ENCODE measurements at places on chromosomes 2 and 18. TPM values are rescaled to one million over a fixed set of nuclear protein-coding genes. Genes with fewer than 3 reads are reported as not detected.
A peak's percentile ranks its signal among the peaks of the same experiment; 100 is the strongest.

Gene DAW1
- total RNA-seq = 1.4 TPM

Gene TEX44
- total RNA-seq = not detected

Gene CYP27A1
- 5.2 TPM for total RNA-seq

Gene ANKRD62
- not detected for total RNA-seq

- no peak for DNase-seq
Measured at GRCh38 chr2:190748966-190749365, 100.1 kb downstream of the NAB1 start.

Gene NEU4
- total RNA-seq = not detected

DNA sequence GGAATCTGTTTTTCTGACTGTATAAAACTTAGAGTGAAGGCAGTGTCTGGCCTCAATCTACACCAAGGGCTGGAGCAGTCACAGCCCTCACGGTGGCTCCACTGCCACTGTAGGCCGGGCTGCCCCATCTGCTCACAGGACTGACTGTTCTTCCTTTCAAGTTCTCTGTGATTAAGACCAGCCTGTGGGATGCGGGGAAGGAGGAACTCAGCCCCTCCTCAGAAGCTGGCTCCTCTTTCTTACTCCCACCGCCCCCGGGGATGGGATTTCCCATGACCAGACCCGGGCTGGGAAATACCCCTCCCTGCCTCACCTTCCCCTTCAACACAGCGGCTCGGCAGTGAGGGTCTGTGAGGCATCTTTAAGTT lies 106.0 kb downstream of the COPS8 start:
- DNase-seq = no peak

DNA sequence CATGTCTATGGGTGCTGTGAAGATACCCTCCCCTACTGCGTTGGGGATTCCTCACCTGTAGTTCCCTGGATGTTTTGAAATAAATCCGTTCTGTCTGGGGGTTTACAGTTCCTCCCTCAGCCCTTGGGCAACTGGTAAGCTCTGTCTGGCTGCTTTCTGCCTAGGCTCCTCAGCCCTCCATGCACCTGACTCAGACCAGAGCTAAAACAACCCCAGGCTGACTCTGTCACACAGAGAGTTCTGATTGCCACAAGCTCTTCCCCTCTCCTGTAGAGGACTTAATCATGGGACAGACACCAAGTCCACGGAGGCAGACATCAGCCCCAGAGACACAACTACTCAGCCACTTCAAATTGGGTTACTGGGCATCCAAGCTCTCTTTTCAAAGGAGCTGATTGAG lies 6.3 kb downstream of the VIT start:
- no peak for DNase-seq

GRCh38 chr2:37992601-37993000 lies 67.5 kb downstream of the RMDN2 start:
- DNase-seq = no peak

Gene MDH1B
- total RNA-seq = 0.54 TPM

GRCh38 chr2:207394203-207394781 lies 135.5 kb upstream of the CREB1 start:
- DNase-seq = peak; percentile 66

DNA sequence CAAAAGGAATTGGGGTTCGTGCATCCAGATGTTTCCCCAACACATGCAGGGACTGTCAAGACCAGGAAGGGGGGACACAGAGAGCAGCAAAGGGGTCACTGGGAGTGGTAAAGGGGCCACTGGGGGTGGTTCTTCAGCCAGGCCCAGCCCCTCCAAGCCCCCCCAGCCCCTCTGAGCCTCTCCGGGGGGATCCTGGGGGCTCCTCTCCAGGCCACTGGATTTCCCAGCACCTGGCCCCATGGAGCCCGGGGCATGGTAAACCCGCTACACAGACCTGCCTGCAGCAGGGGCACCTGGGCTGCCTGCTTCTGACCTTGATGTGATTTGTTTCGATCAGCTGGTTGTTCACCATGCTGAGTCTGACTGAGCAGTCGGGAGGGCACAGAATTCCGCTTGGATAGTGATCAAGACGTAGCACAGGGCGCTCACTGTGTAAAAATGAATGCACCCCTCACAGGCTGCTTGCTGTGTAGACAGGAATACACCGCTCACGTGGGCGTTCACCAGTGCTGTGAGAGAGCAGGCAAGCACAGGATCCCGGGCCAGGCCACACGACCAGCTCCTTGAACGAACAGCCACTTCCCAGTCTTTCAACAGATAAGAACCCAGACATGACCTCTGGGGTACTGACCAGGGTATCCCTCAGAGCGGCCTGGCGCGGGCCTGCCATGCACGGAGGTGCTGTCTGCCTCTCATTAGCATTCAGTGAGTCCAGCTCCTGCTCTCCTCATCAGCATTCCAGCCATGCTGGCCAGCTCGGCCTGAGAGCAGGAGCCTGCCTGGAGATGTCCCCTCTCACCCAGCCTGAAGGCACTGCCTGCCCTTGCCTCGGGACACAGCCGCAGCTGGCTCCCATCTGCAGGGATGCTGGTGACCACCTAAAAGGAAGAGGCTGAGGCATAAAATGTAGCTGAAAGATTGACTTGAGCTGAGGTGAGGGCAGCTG lies 73.3 kb upstream of the OTOS start:
- no peak for DNase-seq

Gene HOXD10
- not detected for total RNA-seq

Gene STARD6
- total RNA-seq = 0.28 TPM

DNA sequence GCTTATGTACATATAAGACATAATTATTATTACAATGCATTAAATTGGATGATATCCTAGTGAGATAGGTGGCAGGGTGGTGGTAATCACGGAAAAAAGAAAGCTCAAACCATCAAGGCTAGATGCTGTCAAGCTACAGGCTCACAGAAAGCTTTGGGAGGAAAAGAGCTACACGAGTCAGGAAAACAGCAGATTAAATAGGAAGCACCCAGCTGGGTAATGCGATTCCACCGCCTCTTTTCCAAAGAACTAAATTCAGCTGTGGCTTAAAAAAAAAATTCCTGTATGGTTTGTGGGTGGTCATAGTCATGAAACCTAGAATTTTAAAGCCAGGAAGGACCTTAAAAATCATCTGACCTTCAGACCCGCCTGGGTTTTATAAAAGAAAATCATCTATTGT lies 23.7 kb upstream of the PTPN4 start:
- DNase-seq = no peak
